ENCODE measurements at places on chromosomes 6 and 20.

DNA sequence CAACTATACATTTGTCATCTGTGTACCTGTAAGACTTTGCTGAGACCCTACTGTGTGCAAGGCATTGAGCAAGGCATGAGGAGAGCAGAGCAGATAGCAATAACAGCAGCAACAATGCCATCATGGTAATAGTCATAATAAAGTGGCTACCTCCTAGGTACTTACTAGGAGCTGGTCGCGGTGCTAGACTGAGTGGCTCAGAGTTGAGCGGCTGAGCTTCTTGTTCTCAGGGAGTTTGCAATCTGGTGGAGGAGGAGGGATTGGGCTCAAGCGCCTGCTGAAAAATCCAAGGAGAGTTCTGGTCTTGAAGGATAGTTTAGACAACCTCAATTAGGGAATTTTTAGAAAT, 25.3 kb upstream of the CCDC167 start:
- DNase-seq: no peak

DNA sequence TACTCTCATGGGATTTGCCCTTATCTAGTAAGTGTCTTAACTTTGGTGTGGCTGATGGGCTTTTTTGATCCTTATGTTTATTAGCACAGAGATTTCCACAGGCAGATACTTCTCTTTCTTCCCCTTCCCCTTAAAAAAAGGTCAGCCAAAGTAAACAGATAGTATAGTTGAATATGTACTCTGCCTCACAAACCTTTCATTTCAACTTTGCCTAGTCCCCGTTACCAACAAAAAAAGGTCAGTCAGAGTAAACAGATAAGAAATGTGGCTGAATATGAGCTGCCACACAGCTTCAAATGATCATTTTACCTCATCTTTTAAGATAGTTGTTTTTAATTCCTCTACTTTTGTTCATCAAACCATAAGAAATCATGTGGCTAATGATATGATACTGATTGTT, 34.1 kb upstream of the SLC35D3 start:
- no peak for DNase-seq

DNA sequence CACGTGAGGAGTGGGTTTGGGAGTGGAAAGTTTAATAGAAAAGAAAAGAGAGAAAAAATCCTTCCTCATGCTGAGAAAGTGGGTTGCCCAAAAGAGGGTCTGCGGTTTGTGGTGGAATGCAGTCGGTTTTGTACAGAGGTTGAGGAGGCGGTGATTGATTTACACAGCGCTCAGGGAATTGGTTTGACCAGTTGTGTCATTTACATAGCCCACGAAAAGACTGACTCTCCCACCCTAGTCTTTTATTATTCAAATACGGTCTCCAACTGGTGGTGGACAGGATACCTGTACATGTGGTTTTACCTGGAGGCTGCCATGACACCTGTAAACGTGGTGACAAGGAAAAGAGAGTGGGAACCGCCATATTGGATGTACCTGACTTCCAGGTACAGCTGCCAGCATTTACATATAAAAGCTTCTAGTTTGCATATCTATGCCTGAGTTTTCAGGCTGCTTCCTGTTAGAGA, 42.1 kb downstream of the HLA-DPB1 start:
- DNase-seq: no peak

GRCh38 chr6:10556589-10556988, 35.4 kb downstream of the GCNT2 start:
- no peak for DNase-seq

DNA sequence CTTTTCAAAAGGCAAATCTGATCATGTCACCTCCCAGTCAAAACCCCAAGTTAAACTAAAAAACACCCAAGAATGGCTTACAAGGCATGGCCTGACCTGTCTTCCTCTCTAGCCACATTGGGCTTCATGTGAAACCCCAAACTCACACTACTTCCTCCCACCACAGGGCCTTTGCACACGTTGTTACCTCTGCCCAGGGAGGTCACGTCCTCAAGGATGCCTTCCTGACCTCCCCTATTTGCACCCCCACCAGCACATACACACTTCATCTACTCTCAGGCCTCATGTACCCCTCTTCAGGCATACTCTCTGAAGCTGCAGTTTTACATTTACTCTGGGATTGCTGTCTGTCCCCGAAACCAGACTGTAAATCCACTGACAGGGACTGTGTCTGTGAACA, 6.1 kb downstream of the EZR start:
- no peak for DNase-seq

GRCh38 chr6:128432394-128432793, 88.0 kb downstream of the PTPRK start:
- no peak for DNase-seq

All from stimulated activated CD4-positive, alpha-beta T cell treated with anti-CD3 and anti-CD28 coated beads, TNF-alpha, amount 100 ng/mL, for 24 hours (primary cell).